ENCODE measurements at places on chromosomes 4 and X. TPM values are rescaled to one million over a fixed set of nuclear protein-coding genes. Genes with fewer than 3 reads are reported as not detected.

DNA sequence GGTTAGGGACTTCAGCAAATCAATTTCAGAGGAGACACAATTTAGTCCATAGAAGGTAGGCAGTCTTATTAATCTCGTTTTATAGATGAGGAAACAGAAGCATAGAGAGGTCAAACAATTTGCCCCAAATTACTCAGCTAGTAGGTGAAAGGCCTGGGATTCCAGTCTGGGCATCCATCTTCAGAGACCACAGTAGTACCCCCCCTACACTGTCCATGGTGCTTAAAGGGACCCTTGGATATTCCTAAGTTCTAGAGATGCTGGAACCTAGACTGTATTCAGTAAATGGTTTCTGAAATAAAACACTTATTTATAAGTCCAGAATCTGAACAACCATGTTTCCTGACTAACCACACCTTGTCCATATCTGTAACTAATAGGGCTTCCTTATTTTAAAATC lies 174.8 kb downstream of the CEP135 start:
- DNase-seq = no peak

DNA sequence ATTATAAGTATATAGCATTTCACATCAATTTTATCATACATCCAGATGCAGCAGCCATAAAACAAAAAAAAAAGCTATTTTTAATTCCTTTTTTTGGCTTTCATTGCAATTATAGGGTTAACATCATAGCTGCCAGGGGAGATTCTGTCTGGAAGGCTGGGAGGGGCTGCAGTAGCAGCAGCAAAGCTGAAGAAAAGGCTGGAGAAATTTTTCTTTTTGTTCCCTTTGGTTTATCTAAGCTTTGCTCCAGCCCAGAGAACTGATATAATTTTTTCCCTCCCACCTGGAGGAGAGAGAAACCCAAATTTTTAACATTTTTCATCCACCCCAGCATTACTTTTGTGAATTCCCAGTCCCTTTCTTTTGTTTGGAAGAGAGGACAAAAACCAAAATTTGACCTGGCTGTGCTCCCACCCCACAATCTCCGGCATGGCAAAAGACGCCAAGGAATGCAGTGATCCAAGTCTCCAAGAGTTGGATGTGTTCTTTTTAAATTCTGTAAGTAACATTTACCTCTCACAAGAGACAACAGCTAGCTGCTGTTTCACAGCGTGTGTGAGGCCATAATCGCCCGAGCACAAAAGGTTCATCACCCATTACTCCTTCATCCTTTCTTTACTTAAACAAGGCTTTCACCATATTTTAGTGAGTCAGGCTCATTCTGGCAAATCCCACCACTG lies 25.1 kb upstream of the FAM156A start:
- DNase-seq = no peak

The SPOCK3 gene
- 2.9 TPM for polyA plus RNA-seq

- DNase-seq = no peak
These were observed 226.0 kb downstream of the LDB2 start for GRCh38 chr4:16672421-16672820.

DNA sequence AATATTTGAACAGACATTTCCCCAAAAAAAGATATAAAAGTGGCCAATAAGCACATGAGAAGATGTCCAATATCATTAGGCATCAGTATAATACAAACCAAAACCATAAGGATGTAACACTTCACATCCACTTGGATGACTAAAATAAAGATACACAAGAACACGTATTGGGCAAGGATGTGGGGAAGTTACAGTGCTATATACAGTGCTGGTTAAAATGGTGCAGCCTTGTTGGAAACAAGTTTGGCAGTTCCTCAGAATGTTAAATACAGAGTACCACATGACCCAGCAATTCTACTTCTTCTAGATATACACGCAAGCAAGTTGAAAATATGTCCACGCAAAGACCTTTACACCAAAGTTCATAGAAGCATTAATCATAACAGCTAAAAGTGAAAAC lies 58.9 kb downstream of the HAUS3 start:
- DNase-seq = no peak

GRCh38 chr4:149521611-149522425 lies 293.8 kb downstream of the IQCM start:
- DNase-seq = no peak

The IQCM gene
- polyA plus RNA-seq = not detected

The TMEM128 gene
- 31.3 TPM for polyA plus RNA-seq

GRCh38 chrX:141632124-141632523 lies 42.6 kb downstream of the SPANXA2 start:
- DNase-seq = no peak

The MAGEA3 gene
- not detected for polyA plus RNA-seq

- DNase-seq = no peak
These were observed 51.9 kb downstream of the RBM47 start for GRCh38 chr4:40577588-40578253.

The GUCY1A1 gene
- polyA plus RNA-seq = 4.8 TPM

DNA sequence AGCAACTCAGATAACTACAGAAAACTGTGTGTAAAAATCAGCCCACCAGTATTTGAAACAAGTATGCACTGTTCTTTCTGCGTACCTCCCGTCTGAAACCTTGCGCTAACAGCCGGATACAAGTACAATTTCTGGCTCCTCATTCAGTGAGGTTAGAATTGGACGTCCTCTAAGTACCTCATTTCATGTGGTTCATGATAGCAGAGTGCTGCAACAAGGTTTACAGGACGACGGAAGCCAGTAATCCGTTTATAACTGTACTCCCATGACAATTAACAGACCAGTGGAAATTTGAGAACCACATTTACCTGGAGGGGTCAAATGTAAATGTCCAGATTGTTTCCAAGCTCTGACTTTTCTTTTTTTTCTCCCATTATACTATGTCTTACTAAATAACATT lies 52.9 kb upstream of the TENM3 start:
- no peak for DNase-seq

DNA sequence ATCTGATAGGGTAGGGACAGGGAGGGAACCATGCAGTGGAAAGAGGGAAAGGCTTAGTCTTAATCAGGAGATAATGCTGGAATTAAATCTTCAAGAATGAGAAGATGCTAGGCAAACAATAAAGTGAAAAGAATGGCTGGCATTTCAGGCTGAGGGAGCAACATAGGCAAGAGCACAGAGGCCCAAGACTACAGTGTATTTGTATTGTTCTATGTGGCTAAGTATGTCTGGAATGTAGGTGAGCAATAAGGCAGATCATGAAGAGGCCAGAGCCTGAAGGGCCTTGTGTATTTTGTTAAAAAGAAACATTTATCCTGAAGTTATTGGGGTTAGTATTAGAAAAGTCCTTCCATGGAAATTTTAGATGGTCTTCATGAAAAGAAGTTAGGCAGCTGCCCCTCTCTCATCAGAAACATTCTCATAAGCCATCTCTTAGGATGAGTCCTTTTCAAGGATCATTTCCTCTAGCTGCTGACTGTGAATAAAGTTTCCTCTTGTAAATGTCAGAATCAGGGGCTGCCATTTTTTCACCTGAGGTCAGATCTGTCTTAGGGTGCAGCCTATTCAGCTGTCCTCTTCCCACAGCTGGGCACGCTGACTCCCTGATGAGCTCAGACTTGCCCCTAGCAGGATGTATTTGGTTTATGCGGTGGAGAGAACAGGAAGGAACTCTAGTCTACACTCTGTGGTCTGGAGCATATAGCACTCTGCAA lies 46.3 kb downstream of the ATP10D start:
- no peak for DNase-seq

DNA sequence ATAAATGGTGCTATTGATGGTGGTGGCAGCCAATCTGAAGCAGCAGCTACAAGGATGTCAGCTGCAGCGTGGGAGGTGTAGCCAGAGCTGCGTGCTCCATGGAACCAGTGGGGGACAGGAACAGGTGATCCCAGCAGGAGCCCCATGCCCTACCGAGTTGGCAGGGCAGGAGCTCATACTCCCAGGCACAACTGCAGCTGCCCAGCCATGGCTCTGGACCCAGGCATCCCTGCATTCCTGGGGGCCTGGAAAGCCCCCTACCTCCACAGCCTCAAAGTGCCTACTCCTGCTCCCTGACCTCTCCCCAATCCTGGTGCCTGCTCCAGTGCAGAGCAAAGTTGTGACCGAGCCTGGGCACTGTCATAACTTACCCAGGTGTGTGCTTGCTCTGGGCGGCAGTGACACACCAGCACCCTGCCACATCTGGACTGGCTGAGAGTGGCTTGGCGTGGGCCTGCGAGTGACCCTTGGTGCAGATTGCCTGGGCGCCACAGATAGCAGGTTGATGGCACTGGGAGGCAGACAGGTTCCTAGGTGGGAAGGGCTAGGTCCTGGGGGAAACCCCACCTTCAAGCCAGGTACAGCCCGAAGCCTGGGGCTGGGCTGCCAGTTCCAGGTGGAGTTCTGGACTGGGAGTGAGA lies 101.1 kb downstream of the DCAF12L2 start:
- DNase-seq = no peak

The STS gene
- 4.5 TPM for polyA plus RNA-seq

GRCh38 chr4:114115526-114115925 lies 136.1 kb upstream of the ARSJ start:
- DNase-seq = no peak

- DNase-seq = no peak
These were observed 67.4 kb upstream of the SLC34A2 start for GRCh38 chr4:25588206-25588605.

GRCh38 chr4:88775529-88775928 lies 77.9 kb upstream of the NAP1L5 start:
- no peak for DNase-seq

DNA sequence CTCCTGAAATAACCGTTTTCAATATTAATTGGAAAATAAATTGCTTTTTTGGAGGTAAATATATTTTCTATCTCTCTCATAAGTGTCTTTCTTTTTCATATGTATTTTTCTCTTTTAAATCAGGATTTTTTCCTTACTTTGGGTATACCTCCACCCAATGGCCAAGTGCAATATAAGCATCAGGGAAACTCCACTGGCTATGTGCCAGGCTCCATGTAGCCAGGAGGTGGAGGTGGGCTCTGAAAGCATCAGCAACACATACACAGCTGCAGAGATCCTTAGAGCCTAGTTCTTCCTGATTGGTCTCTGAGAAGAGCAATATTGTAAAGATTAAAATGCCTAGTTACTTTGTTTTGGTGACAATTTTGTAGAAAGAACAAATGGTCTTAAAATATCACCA lies 3.4 kb downstream of the GABRA2 start:
- no peak for DNase-seq

The MAGEA4 gene
- not detected for polyA plus RNA-seq

- no peak for DNase-seq
These were observed 490.1 kb downstream of the RAPGEF2 start for GRCh38 chr4:159592898-159593556.

- DNase-seq = no peak
These were observed 101.9 kb downstream of the EFNB1 start for GRCh38 chrX:68930542-68931317.

All from urinary bladder (tissue), 4 donors.